ENCODE measurements at places on chromosomes 5 and 9. TPM values are rescaled to one million over a fixed set of nuclear protein-coding genes. Genes with fewer than 3 reads are reported as not detected.

CSNK1G3 gene
- 19.1 TPM for total RNA-seq

DNA sequence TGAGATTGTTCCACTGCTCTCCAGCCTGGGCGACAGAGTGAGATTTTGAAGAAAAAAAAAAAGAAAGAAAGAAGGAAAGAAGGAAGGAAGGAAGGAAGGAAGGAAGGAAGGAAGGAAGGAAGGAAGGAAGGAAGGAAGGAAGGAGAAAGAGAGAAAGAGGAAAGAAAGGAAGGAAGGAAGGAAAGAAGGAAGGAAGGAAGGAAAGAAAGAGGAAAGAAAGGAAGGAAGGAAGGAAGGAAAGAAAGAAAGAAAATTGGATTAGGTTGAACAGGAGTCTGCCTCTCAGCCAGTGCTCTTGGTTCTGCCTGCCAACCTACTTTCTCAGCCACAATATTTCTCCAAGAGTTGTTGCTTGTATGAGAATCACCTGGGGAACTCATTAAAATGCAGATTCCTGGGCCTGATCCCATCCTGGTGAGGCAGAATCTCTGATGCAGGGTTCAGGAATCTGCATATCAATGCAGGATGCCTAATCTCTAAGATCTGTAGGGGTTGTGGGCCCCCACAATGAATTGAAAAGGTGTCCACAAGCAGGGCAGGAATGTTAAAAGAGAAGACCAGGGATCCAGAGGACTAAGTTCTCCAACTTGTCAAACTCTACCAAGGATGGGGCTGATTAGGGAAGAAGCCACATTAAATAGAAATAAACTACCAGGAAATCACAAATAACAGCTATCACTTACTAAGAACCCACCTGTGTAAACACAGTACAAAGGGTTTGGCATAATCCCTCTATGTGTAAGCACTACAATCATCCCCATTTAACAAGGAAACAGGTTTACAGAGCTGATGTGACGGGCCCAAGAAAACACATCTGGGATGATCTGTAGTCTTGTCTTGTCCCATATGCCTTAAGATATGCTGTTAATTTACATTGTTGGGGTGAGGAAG, 23.4 kb upstream of the GALNT10 start:
- DNase-seq = no peak

- no peak for DNase-seq
These were observed 142.0 kb downstream of the FAM114A2 start for GRCh38 chr5:153896701-153897100.

GRCh38 chr5:120062515-120062917, 401.6 kb upstream of the PRR16 start:
- DNase-seq = no peak

SPINK4 gene
- total RNA-seq = not detected

- DNase-seq = no peak
These were observed 52.3 kb downstream of the NTNG2 start for GRCh38 chr9:132214027-132214622.

PCDHGA8 gene
- 0.62 TPM for total RNA-seq

All from right lobe of liver (tissue), 6 donors.